Neural progenitor cell (in vitro differentiated cells): ENCODE measurements at places on chromosomes 2 and 18.

DNA sequence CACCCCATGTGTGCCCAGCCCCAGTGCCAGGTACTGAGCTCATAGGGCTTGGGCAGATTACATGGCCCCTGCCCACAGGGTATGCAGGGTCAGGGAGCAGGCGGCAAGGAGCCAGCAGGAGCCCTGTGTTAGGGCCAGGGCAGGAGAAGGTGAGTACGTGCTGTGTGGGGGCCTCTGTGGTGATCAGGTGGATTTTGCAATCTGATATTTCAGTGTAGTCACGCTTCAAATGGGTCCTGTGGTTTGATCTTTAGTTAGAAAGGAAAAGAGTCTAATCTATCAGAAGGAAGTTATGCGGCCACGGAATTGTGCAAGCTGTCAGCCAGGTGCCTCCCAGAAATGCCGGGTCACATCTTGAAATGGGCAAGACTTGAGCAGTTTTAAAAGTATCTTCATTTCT, 13.9 kb downstream of the UBE2F start:
- DNase-seq = no peak

GRCh38 chr2:60852282-60852860, 29.0 kb upstream of the REL start:
- DNase-seq = no peak

DNA sequence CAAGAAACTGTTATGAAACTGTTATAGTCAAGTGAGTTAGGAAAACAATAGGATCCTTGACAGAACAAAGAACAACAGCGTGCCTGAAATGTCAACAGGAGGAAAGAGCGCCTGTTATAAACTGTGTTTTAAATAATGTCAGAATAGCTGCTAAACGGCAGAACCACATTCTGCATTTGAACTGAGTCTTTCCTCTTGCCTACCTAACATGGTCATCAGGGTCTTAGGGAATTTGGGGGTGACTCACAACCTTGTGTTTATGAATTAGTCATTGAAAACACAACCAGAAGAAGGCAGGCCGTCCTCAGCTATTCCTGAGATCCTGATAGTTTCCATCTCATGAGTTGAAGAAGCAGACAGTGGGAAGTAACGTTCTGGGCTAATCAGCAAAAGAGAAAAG, 222.0 kb upstream of the FN1 start:
- no peak for DNase-seq

DNA sequence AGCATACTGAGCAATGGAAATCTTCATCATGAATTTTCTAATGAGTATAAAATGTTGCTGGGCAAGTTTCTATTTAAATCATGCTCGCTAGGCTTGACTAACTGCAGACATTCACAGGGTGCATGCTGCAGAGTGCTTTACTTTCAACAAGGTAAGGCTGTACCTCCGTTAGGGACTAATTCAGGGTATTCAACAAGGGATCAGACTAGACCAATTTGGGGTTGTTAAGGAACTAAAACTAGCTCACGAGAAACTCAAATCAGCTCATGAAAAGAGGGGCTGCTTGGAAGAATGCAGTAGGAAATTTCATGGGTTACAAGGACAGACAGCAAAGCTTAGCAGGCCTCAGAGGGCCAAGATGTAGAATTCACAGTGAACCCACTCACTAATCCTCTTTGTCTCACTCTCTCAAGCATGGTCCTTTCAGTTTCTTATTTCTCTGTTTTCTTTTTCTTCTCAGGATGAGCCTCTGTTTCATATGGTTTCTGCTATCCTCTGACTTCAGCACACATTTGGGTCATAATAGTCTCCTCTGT, 2.2 kb downstream of the MYO3B start:
- peak; percentile 24 for DNase-seq

DNA sequence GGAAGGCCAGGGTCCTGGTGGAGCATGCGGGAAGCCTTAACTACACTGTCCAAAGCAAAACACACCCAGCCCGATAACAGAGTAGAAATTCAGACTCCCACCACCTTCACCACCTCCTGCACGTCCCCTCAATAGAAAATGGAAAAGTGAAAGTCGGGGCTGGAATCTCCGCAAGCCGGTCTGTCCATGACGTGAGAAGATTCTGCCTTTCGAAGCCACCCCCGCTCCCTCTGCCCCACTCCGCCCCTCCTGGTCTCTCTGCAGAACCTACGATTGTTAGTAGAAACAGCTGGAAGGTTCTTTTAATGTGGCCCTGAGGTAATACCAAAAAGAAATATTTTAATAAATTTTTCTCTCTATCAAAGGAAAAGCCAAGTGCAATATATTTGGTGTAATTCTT, 116.4 kb downstream of the GBX2 start:
- DNase-seq = no peak

- DNase-seq = no peak
Observed at GRCh38 chr2:184692141-184692734, 93.9 kb downstream of the ZNF804A start.

- no peak for DNase-seq
Observed at GRCh38 chr18:8946066-8946838, 156.2 kb upstream of the NDUFV2 start.

GRCh38 chr2:235577404-235578330, 83.8 kb downstream of the AGAP1 start:
- peak; percentile 92 for DNase-seq

DNA sequence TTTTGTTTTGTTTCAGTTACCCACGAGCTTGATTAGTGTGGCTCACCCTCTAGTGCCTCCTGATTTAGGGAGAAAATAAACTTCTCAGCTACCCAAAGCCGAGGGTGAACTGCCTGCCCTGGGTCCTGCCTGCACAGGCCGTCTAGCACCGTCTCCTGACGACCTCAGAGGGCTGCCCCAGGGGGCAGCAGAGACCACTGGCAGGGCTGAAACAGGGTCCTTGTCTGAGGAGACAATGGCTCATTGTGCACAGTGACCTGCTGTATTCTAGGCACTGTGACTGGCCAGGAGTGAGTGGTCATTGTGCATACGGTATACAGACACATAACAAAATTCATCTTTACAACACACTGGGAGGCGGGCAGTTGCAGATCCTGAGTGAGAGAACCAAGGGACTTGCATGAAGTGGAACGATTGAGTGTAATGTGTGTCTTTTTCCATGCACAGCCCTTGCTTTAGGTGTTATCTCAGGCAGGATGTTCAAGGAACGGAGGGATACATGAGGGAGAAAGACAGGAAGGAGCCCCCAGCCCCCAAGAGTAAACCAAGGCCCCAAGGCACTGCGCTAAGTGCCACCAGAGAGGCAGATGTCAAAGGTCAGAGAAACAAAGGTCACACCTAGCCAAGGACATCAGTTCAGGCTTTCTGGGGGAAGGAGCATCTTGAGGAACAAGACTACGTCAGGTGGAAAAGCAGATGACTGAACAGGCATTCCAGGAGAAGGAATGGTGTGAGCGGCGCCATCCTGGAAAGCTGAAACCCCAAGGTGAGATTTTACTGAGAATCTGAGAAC, 421.3 kb downstream of the LPIN1 start:
- DNase-seq = peak; percentile 78

DNA sequence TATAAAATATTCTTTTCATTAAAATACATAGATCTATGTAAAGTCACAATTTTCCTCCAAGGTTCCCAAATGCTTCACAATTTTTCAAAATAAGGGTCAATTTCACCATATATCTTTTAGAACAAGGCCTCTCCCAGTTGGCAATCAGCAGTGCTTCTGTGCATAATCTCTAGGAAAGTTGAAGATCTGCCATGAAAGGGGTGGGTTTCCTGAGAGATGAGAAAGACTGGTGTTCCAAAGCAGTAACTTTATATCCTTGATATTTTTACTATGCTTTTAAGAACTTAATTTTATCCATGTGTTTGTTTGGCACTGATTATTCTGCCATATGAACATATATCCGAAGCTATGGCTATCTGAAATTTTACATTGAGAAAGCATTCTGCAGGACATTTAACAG, 199.4 kb upstream of the CYP26B1 start:
- DNase-seq = no peak

- DNase-seq = peak; percentile 67
Observed at GRCh38 chr2:45607701-45608100, 3.4 kb downstream of the SRBD1 start.

DNA sequence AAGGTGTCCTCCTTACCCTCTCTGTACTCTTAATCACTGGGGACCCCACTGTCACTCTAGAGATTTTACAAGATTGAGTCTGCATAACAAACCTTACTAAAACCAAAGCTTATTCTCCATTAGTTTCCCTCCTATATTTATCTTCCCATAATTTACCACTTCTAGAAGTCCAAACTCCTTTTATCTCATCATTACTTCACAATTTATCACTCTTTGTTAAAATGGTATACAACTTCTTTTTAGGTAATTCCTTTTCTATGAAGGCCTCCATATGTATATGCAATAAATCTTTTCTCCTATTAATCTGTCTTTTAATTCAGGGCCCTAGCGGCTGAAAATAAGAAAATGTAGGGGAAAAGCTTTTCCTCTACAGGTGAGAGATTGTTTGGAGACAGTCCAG, 152.4 kb downstream of the MSH2 start:
- no peak for DNase-seq

- DNase-seq = no peak
Observed at GRCh38 chr2:5698134-5698533, 6.0 kb downstream of the SOX11 start.

GRCh38 chr2:2027271-2027670, 283.0 kb upstream of the PXDN start:
- DNase-seq = no peak

DNA sequence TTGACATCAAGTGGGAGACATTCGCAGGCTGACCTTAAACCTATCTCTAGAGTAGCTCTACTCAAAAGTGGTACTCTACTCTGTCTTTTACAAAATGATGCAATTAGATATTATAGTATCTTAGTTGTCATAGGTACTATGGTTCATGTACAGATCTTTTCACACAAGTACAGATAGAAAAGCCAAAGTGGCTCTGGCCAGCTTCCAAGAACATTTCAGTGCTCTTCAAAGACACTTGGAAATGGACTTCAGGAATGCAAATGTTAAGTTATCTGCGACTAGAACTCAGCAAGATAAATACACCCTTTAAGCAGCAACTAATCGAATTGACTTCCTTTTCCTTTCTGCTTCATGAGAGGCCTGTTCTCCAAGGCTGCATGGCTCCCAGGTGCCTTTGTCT, 718.7 kb upstream of the FAM98A start:
- DNase-seq = no peak

- peak; percentile 34 for DNase-seq
Observed at GRCh38 chr2:47096451-47096850, 58.7 kb downstream of the STPG4 start.

GRCh38 chr2:173355132-173355865, 627 bp downstream of the CDCA7 start:
- peak; percentile 70 for DNase-seq

DNA sequence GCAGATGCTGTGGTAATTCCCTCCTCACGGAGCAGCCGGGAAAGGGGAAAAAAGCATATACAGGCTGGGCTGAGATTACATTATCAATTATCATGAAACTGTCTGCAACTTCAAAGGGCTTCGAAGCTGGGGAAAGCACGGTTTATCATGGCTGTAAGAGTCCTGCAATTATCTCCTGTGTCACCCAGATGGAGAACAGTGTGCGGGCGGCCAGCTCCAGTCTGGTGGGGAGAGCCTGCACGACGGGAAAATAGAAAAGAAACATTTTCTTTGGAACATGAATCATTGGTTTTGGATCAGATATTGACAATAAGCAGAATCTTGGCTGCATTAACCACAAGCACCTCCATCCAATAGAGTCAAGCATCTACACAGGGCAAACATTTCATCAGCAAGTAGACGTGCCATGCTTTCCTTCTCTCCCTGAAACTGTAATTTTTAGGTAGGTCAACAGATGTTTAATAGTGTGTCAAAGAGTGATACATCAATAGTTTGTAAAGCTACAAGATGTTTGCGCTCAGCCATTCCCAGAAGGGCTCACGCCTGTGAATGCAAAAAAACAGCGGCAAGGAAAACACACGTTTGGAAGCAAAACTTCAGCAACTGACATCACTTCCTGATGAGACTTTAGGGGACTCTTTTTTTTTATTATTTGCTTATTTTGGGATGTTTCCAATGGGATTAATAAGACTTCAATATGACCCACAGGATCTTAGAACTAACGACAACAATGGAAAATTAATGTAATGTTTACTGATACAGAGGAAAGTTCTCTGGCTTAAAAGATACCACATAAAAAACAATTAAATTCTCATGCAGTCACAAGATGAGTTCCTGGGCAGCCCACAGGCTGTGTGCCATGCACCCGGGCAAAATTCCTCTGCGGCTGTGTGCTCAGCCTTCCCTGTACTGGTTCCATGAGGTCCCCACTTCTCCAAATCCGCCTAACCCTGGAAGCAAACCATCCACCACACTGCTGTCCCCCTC, 111.0 kb upstream of the SALL3 start:
- DNase-seq = no peak

DNA sequence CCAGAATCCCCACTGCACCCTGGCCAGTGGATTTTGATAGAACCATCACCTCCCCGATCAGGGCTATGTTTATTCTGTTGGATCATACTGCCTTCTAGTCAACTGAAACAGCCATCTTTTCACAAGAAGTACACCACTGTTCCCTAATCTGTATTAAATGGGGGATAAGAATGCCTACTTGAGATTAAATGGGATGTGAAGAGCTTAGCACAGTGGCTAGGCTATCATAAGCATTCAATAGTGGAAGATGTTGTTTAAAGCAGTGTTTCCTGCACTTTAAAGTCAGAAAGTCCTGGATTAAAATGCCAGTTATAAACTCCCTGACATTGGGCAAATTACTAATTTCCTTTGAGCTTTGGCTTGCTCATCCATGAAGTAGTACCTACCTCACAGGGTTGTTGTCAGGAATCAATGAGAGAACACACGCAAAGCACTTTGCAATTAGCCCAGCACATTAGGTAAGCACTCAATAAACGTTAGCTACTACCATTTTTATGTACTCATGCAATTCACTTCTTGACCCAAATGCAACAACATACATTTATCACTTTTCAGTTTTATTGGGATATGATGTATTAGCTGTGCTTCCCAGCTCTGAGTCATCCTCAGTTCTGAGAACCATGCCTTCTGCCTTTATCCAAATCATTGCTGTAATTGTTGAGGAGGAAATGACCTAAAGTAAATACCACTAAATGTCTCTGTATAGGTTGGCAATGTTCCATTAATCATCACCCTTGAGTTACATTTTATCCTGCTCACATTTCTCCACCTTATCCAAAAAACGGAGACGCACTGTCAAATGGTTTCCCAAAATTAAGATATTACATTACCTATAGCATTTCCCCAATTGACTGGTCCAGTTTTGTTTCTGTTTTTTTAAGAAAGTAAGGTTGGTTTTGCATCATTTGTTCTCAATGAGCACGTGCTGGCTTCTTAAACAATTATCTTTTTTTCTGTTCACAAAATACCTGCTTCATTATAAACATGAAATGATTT, 2.1 kb downstream of the TMEM247 start:
- no peak for DNase-seq

DNA sequence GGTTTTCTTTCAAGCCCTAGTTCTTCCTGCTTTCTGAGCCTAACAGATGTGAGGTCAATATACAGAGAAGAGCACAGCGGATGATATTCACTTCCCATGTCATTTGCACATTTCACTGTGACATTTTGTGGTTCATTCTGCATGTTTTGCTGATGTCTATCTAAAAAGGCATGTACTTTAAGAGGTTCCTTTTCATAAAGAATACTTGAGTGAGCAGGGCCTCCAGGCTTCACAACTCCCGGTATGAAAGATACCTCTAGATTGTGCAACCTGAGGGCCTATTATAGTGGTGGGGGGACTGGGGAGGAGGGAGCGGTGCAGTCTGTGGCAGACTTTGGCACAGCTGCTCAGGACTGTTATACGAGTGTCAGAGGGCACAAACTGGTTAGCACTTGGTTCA, 54.6 kb downstream of the CPO start:
- DNase-seq = no peak
